ENCODE measurements at places on chromosomes 13 and 19.
A peak's percentile ranks its signal among the peaks of the same experiment; 100 is the strongest.

GRCh38 chr19:30362156-30362754 lies 9.9 kb upstream of the ZNF536 start:
- DNase-seq, result no peak

DNA sequence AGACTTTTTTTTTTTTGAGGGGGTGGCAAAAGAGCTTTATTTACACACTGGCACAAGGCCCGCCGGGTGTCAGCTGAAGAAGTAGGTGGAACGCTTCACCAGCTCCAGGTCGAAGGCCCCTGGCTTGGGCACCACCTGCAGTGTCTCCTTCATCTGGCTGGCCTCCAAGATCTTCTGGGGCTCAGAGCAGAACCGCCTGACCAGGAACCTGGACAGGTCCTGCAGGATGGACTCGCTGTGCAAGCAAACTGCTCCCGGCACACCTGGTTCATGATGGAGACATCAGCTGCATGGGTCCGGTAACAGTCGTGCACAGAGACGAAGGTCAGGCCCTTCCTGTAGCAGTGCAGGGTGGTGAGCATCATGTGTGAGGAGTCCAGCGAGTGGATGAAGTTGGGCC lies 4.4 kb upstream of the CYP4F2 start:
- no peak for DNase-seq

GRCh38 chr19:19591133-19591825 lies 27.2 kb downstream of the PBX4 start:
- DNase-seq, result no peak

DNA sequence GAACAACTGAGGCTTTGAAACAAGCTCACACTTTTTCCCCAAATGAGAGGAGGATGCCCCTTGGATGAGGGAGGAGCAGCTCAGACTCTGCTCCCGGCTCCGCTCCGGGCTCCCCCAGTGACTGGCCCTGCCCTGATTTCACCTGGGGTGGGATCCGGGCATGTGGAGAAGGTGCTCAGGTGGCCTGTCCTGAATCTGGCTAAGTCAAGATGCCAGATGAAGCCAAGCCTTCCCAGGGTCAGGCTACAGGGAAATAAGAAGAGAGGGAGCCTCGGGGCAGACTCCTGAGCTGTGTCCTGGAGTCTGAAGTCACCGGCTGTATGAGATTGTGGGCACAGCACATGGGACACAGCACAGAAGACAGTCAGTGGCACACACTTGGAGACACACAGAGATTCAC lies 10.3 kb downstream of the CEACAM5 start:
- no peak for DNase-seq

- no peak for DNase-seq
Measured at GRCh38 chr19:51980116-51980736, 6.4 kb downstream of the ZNF350 start.

- DNase-seq, result no peak
Measured at GRCh38 chr13:39100996-39101738, 62.9 kb downstream of the NHLRC3 start.

DNA sequence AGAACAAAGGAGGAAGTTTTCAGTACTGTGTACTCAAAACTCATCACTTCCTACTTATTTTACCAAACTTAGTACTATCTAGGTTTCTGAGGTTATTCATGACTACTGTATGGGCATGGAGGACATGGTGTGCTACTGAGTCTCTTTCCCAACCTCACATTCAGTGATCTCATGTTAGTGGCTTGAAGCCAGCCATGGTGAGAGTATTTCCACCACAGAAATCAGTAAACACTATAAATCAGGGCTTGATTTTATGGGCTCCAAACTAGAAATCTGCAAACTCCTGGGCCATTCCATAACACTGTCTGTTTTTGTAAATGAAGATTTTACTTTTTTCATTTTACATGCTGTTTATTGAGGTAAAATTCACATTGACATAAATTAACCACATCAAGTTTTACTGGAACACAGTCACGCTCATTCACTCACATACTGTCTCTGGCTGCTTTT lies 19.7 kb downstream of the MED26 start:
- no peak for DNase-seq

DNA sequence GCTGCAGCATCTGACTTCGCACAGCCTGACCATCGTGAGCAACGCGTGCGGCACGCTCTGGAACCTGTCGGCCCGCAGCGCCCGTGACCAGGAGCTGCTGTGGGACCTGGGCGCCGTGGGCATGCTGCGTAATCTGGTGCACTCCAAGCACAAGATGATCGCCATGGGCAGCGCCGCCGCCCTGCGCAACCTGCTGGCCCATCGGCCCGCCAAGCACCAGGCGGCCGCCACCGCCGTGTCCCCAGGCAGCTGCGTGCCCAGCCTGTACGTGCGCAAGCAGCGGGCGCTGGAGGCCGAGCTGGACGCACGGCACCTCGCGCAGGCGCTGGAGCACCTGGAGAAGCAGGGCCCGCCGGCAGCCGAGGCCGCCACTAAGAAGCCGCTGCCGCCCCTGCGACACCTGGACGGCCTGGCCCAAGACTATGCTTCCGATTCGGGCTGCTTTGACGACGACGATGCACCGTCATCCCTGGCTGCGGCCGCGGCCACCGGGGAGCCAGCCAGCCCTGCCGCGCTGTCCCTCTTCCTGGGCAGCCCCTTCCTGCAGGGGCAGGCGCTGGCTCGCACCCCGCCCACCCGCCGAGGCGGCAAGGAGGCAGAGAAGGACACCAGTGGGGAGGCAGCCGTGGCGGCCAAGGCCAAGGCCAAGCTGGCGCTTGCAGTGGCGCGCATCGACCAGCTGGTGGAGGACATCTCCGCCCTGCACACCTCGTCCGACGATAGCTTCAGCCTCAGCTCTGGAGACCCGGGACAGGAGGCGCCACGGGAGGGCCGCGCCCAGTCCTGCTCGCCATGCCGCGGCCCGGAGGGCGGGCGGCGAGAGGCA lies 13.6 kb downstream of the C19orf25 start:
- DNase-seq, result no peak

GRCh38 chr13:75347925-75348324 lies 134.0 kb downstream of the TBC1D4 start:
- no peak for DNase-seq

GRCh38 chr19:19321141-19321577 lies 530 bp downstream of the MAU2 start:
- no peak for DNase-seq

DNA sequence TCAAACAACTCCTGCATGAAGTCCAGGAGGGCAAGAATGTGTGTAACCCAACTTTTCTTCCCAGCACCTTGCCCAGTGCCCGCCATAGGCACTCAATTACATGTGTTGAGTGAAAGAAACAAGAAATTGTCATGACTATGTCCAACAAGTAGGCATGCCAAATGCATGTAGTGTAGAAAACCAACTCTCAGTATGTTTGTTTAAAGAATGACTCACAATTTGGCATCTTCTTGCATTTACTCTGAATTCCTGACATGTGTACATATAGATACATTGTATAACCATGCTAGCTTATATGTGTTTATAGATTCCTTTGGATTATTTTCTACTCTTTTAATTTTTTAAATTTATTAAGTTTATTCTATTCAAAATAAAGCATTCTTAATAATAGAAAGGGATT lies 305.0 kb downstream of the EFNB2 start:
- no peak for DNase-seq

DNA sequence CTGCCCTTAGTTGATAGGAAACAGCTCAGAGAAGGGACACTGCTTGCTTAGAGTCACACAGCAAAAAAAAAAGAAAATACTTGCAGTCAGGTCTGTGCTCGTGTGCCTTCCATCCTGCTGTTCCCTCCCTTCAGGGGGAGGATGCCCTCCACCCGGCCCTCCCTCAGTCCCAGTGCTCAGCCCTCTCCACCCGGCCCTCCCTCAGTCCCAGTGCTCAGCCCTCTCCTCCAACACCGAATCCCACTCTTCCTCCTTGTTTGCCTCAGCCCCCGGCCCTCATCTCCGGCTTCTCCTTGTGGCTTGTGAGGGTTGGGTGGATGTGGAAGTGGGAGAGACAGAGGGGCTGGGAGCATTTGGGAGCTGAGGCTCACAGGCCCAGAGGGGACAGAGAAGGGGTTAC lies 5.8 kb downstream of the TFPT start:
- no peak for DNase-seq

DNA sequence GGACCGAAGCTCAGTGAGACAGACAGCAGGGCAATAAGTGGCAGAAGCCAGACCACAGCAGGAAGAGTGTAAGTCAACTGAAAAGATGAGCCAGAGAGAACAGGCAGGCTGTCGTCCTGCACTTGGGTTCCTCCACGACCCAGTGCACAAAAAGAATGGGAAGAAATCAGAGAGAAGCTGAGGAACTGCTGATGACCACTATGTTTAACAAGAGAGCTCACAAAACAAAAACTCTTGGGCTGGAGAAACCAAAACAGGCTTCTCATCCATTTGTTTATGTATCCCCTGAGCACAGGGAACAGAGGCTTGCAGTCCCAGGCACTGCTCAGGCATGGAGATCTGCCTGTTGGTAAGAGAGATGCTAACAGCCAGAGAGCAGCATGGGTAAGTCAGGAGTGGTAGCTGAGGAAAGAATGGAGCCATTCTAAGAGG lies 14.0 kb downstream of the AKAP8L start:
- no peak for DNase-seq

DNA sequence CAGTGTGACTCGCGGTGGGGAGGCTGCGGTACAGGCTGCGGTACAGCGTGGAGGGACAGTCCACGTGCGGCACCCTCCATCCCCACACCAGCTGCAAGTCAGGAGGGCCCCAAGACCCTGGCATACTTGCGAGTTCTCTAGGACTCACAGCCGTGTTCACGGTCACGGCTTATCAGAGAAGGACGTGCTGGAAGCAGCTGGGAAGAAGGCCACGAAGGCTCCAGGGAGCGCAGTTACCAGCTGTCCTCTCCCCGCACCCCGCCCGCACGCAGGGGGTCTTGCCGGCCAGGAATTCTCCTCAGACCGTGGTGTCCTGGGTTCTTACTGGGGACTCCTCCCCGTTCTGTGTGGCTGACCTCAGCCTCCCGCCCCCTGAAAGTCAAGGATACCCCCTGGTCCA lies 6.2 kb downstream of the ZNF444 start:
- no peak for DNase-seq

- DNase-seq, result no peak
Measured at GRCh38 chr19:29574510-29574909, 31.6 kb upstream of the POP4 start.

GRCh38 chr19:755063-755462 lies 4.2 kb downstream of the MISP start:
- no peak for DNase-seq

DNA sequence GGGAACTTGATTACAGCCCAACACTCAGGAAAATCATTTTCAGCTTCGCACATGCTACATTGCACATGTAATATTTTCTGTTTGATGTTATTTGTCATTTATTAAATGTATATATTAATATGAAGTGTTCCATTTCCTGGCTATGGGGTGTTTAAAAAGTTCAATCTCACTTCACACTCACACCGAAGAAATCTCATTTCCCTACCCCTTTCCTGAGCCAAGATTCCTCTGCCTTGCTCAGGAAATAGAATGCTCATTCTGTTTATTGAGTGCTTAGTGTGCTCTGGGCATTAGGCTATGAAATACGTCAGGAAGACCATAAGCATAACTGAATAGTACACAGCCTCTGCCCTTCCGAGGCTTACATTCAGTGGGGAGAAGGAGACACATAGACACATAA lies 331.9 kb upstream of the TSHZ3 start:
- no peak for DNase-seq

DNA sequence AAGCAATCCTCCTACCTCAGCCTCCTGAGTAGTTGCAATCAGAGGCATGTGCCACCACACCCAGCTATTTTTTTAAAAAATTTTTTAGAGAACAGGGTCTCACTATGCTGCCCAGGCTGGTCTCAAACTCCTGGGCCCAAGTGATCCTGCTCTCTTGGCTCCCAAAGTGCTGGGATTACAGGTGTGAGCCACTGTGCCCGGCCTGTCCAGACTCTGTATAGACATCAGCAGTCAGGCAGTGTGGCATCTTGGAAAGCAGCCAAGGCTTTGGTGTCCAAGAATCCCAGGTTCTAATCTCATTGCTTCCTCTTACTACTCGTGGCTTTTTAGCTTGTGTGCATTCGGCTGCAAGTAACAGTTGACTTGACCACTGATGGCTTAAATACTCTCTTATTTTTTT lies 43.4 kb downstream of the BICRA start:
- DNase-seq, result no peak

- peak; percentile 27 for DNase-seq
Measured at GRCh38 chr13:102597029-102597961, 509 bp downstream of the TPP2 start.

- DNase-seq, result peak; percentile 91
Measured at GRCh38 chr19:37251308-37252229, 33.6 kb downstream of the ZNF383 start.

GRCh38 chr13:111943229-111943795 lies 123.6 kb upstream of the SOX1 start:
- no peak for DNase-seq

GRCh38 chr19:51751655-51752054 lies at the start of gene FPR1:
Gene FPR1 (minus strand): TSS chr19:51751878. CDS start chr19:51746994, 4,884 bp downstream.
- DNase-seq, result no peak

DNA sequence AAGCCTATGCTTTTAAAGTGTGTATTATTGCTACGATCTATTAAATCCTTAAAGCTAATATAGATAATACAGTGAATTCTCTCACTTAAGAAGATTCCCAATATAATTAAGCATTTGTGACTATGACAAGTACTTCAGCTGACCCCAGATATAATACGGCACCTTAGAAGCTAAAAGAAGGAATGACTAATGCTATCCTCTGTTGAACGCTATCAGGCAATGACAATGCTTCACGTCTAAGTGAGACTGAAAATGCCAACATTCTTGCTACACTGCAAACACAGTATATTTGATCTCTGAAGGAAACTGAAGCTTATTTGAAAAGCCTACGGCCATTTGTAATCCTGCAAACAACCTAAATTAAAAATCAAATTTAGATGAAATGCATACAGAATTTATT lies 19.7 kb downstream of the VWA8 start:
- no peak for DNase-seq

- DNase-seq, result no peak
Measured at GRCh38 chr19:39544226-39544903, 4.4 kb upstream of the EID2 start.

Measured in heart left ventricle (tissue), 16 donors.